A549 (cell line): ENCODE measurements at places on chromosomes 6 and 20.

GRCh38 chr20:32534661-32535240, 50.4 kb downstream of the NOL4L start:
- DNase-seq = no peak

DNA sequence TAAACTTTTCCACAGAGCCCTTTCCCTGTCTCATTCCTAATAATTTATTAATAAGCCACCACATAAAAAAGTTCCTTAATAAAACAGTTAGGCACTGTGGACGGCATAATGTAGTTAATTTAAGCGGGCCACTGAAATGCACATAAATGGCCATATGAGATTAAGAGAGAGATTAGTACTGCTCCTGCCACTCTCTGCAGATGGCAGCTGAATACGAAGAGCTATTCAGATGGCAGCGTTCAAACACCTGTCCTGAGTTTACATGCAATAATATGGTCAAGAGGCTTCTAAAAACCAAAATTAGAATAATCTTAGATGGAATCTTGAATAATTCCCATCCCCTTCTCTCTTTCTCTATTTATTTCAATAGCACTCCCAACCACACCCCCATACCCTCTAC, 461.8 kb downstream of the PKHD1 start:
- DNase-seq = no peak

GRCh38 chr6:41190791-41191190, 10.2 kb downstream of the TREML2 start:
- DNase-seq = no peak

GRCh38 chr6:129859524-129859923, 1.6 kb downstream of the TMEM244 start:
- DNase-seq = no peak

- no peak for DNase-seq
Measured at GRCh38 chr20:41068806-41069205, 40.2 kb downstream of the TOP1 start.

DNA sequence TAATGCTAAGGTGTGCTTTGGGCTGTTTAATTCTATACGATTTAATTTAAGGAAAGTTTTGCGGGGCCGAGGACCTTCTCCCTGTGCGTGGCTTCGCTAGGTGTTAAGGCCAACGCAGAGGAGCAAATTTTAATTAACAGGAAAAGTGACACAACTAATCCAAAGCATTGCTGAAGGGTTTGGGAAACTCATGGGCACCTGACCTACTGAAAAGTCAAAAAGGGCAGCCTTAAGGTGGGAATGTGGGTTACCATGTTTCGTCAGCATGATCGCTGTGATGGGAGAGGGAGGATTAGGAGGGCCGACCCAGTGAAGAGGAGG, 415 bp upstream of the CUL9 start:
- no peak for DNase-seq

GRCh38 chr20:57504411-57504810, 20.5 kb downstream of the CTCFL start:
- DNase-seq = no peak

DNA sequence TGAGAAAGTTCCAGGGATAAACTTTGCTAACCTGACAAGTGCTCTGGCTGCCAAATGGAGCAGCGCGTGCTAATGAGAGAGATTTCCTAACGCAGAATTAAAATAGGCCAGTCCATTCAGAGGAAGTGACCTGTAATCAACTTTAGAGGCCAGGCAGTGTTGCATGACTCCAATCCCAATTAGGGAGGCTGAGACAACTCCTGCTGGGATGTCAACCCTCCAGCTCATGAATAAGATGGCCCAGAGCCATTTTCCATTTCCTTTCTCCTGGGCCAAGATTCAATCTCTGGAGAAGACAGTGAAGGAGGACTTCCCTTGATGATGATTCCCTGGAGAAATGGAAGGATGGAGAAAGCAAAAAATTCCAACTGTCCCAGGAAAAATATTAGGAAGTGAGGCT, 241.5 kb upstream of the RNF24 start:
- no peak for DNase-seq

GRCh38 chr6:12675931-12676330, 40.6 kb upstream of the PHACTR1 start:
- no peak for DNase-seq

GRCh38 chr6:134954272-134955000, 4.5 kb upstream of the ALDH8A1 start:
- no peak for DNase-seq

GRCh38 chr20:47540443-47541354, 39.0 kb downstream of the NCOA3 start:
- DNase-seq = peak; percentile 40

DNA sequence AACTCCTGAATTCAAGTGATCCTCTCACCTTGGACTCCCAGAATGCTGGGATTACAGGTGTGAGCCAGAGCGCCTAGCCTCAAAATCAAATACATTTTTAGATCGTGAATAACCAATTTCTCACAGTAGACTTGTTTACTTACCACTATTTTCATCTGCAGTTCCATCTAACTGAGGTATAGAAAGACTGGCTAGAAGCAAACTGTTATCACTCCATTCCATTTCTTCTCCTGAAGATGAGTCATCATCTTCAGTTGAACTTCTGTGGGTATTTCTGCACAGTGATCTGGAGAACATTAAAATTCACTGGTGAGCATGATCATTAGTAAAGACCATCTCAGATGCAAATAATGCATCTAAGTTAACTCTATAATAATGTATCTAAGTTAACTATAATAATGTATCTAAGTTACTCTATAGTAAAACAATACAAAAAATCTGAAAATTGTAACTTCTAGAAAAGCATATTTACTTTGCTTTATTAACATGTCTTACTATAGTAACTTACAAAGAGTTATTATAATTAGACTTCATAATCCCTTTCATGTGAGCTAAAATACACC, 105.4 kb downstream of the REV3L start:
- no peak for DNase-seq

GRCh38 chr20:37007898-37008649, 56.6 kb upstream of the SAMHD1 start:
- DNase-seq = no peak

DNA sequence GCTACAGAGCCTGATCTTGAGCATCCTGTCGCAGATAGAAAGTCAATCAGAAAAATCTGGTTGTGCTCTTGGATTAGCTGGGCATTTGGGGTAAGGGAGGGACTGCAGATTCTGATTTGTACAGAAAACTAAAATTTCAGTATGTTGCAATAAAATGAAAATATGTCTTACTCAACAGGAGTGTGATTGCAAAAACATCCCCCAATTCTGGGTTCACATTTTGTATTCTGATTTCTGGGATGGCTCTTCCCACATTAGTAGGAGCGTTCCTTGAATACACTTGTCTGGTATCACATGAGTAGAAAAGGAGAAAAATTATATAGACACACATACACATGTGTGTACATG, 40.5 kb downstream of the PANK2 start:
- no peak for DNase-seq

- DNase-seq = no peak
Measured at GRCh38 chr6:13274707-13275434, 53.5 kb downstream of the TBC1D7 start.

GRCh38 chr20:4006640-4007039, 8.7 kb downstream of the RNF24 start:
- DNase-seq = no peak

- DNase-seq = no peak
Measured at GRCh38 chr6:141140905-141141304, 991.8 kb upstream of the GJE1 start.

GRCh38 chr6:132425176-132425575, 23.9 kb upstream of the MOXD1 start:
- no peak for DNase-seq

- no peak for DNase-seq
Measured at GRCh38 chr6:53888931-53889330, 94.1 kb downstream of the LRRC1 start.

- no peak for DNase-seq
Measured at GRCh38 chr20:63124092-63124781, 91.7 kb downstream of the YTHDF1 start.

GRCh38 chr6:119205911-119206618, 127.6 kb upstream of the FAM184A start:
- DNase-seq = no peak

GRCh38 chr6:113067612-113068275, 720.6 kb downstream of the RFPL4B start:
- DNase-seq = no peak

GRCh38 chr6:64128301-64129024, 492.9 kb downstream of the PHF3 start:
- no peak for DNase-seq

DNA sequence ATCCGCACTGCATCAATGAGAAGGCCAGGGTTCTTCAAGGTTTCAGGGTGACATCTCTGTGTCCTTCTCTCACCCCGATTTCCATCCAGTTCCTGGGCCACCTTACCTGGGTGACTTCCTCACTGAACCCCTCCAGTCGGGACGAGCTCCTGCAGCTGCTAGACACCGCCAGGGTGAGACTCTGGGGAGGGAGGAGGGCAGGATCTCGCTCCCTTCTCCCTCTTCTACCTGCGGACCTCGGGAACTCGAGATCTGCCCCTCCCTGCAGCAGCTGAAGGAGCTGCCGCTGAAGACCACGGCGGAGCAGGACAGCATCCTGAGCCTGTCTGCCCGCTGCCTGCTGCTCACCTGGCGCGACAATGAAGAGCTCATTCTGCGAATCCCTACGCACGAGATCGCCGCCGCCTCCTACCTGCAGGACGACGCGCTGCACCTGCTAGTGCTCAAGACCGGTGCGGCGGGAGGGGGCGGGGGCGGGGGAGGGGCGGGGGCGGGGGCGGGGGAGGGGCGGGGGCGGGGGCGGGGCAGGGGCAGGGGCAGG, 7.5 kb downstream of the CCM2L start:
- peak; percentile 46 for DNase-seq

DNA sequence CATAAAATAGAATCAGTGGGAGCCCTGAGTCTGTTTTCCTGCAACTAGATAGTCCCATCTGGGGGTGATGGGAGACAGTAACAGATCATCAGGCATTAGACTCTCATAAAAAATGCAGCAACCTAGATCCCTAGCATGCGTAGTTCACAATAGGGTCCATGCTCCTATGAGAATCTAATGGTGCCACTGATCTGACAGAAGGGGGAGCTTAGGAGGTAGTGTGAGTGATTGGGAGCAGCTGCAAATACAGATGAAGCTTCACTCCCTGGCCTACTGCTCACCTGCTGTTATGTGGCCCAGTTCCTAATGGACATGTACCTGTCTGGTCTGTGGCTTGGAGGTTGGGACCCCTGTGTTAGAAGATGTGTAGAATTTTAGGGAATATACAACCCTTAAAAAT, 904.5 kb upstream of the EPHA7 start:
- DNase-seq = peak; percentile 18

GRCh38 chr6:150169609-150170008, 26.8 kb downstream of the PPP1R14C start:
- no peak for DNase-seq

- no peak for DNase-seq
Measured at GRCh38 chr20:59784791-59785668, 148.4 kb downstream of the SYCP2 start.

DNA sequence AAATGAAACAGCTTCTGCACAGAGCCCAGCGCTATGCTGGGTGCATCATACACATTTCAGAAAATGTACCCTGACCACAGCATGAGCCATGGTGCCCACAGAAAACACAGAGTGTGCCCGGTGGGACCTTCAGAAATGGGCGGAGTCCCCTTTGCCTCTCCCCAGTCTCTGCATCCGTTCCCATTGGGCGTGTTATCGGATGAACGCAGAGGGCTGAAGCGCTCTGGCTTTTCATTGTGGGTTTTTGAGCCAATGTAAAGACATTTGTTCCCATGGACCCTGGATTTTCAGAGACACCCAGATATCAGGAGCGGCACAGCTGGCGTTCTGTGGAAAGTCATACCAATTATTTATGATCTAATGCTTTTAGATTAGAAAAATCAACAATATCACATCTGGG, 99.8 kb downstream of the DACT2 start:
- DNase-seq = no peak

DNA sequence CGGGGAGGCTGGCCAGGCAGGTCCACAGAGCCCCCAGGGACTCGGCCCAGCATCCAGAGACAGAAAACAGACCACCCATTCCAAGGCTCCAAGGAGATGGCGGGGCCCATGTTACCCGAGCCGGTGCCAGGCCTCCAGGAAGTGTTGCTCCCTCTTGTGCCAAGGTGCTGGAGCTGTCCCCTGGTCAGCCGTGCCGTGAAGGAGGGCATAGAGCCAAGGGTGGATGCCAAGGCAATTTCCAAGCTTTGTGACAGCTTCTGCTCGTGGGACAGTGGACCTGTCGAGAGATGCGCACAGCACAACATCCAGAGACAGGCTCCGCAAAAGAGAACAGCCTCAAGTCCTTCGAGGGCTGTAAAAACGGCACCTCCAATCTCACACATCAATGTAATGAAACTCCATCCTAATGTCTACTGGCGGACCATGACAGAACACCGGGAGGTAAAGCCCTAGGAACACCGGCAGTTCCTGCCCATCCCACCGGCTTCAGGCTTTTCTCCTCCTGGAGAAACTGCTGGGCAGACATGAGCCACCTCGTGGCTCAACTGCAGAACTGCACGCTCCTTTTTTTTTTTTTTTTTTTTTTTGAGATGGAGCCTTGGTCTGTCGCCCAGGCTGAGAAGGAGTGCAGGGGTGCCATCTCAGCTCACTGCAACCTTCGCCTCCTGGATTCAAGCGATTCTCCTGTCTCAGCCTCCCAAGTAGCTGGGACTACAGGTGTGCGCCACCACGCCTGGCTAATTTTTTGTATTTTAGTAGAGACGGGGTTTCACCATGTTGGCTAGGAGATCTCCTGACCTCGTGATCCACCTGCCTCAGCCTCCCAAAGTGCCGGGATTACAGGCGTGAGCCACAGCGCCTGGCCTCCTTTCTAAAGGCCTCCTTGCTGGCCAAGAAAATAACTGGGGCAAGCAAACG, 30.9 kb upstream of the AVP start:
- DNase-seq = peak; percentile 97

GRCh38 chr6:166430269-166430668, 47.5 kb upstream of the MPC1 start:
- no peak for DNase-seq

DNA sequence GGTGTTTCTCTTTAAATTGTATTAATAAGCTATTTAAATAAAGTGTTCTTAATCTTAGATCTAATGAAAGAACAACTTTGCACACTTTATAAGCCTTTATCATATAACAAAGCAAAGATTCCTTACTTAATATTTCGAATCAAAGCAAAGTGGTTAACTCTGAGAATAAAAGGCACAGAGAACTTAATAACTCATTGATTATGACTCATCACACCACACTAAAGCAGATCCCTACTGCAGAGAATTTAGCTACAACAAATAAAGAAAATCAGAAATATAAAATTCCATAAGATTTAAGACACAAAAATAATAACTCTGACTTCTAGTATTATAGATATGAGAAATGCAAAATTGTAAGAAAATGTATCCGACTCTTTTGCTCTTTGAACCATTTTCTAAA, 135.6 kb upstream of the RUNX2 start:
- no peak for DNase-seq
